T47D (cell line): ENCODE measurements at places on chromosomes 1 and 21.

DNA sequence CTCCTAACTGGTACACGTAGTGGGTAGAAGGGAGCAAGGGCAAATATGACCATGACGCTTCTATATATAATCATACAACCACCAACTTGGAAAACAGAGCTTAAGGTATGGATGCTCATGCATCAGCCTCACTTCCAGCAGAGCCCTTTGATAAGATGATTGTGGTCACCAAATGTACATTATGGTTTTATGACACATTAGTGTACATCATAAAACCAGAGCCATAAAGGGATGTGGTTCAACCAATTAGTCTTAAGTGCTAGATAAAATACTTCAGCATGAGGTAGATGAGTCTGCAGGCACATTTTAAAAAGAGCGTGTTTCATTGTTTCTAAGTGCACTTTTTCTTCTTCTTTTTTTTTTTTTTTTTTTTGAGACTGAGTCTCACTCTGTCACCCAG, 43.7 kb downstream of the NIBAN1 start:
- peak; percentile 36 for DNase-seq

- DNase-seq, result no peak
Measured at GRCh38 chr1:79353224-79353623, 346.7 kb upstream of the ADGRL4 start.

DNA sequence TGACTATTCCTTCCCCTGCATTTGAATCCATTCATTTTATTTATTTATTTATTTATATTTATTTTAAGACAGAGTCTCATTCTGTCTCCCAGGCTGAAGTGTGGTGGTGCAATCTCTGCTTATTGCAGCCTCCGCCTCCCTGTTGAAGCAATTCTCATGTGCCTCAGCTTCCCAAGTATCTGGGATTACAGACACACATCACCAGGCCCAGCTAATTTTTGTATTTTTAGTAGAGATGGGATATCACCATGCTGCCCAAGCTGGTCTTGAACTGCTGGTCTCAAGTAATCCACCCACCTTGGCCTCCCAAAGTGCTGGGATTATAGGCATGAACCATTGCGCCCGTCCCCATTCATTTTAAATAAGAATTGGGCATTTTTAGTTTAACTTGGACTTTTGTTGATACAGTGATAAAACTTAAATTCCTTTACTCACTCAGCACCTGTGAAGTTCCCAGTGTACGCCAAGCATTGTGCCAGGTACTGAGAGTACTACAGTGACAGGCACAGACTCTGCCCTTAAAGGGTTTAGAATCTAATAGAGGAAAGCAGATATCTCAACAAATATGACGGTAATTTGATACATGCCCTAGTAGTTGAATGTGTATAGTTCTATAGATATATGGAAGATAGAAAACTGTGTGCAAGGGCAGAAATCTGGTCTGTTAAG, 90.5 kb downstream of the PTPRC start:
- DNase-seq, result no peak

GRCh38 chr1:244054924-244055263, 3.8 kb downstream of the ZBTB18 start:
- DNase-seq, result no peak

GRCh38 chr1:233613252-233614172, at the start of gene KCNK1:
TSS of gene KCNK1 (plus strand) at chr1:233614106. CDS start at chr1:233614172, 66 bp downstream.
- no peak for DNase-seq

DNA sequence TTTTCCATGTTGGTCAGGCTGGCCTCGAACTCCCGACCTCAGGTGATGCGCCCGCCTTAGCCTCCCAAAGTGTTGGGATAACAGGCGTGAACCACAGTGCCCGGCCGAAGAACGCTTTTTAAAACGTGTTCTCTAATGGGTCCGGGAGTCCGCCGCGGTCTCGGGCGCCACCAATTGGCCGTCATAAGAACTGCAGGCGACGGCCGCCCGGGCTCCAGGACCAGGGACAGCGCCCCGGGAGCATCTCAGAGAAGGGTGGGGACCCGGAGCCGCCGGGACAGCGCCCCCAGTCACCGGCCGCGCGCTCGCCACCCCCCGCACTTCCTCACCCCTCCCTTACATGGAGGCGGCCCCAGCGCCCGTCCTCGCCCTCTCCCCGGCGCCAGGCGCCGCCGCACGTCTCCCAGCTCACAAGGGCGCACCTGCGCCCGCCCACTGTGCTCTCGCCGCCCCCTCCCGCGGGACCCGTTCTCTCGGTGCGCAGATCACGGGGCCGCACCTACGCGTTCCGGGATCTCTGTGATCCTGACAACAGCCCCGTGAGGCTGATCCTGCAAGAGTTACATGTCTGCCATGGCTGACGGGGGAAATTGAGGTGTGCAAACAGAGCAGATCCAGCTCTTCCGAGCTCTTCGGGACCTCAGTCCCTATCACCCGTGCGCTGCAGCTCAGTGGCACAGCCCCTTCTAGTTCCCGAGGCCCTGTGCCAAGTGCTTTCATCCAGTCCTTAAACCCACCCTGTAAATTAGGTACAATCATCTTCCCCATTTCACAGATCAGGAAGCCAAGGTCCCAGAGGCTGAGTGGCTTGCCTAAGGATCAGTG, 9.8 kb downstream of the RAP1GAP start:
- peak; percentile 76 for DNase-seq

DNA sequence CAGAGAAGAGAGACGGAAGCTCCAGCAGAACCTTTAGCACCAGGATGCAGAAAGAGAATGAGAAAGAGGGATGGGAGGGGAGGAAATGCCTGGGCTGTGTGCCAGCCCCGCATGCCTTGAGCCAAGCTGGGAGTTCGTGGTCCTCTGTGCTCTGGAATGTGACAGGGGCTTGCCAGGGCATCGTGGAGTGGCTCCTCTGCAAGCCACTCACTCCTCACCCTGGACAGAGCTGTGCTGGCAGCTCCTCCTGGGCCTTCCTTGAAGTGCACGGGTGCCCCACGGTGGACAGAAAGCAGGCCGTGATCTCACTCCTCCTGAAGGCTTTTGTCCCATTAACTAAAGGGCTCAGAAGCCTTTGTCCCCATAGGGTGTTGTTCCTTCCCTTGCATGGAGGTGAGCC, 34.8 kb upstream of the PRELP start:
- peak; percentile 87 for DNase-seq

- no peak for DNase-seq
Measured at GRCh38 chr1:177471244-177471643, 300.5 kb downstream of the BRINP2 start.

GRCh38 chr1:153262462-153263157, 3.1 kb downstream of the LORICRIN start:
- no peak for DNase-seq

DNA sequence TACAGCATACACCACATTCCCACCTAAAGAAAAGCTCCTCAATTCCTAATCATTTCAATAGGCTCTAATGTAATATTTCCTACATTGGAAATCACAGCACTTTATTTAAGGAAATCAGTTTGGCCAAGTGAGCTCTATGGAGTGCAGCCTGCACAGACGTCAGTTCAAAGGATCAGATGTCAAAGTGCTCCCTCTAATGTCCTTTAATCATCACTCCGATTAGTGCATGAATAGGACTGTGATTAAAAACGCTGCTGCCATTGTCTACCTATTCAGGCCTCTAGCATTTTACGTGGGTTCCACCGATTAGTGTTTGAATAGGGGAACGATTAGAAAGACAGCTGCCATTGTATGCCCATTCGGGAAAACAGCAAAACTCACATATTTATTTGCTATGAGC, 50.2 kb downstream of the DPYD start:
- DNase-seq, result no peak

GRCh38 chr1:247358920-247359319, 27.3 kb upstream of the ZNF496 start:
- no peak for DNase-seq

GRCh38 chr1:178344513-178345091, 152.2 kb downstream of the CLEC20A start:
- DNase-seq, result no peak

GRCh38 chr1:204319462-204319861, 40.3 kb downstream of the PLEKHA6 start:
- peak; percentile 69 for DNase-seq

DNA sequence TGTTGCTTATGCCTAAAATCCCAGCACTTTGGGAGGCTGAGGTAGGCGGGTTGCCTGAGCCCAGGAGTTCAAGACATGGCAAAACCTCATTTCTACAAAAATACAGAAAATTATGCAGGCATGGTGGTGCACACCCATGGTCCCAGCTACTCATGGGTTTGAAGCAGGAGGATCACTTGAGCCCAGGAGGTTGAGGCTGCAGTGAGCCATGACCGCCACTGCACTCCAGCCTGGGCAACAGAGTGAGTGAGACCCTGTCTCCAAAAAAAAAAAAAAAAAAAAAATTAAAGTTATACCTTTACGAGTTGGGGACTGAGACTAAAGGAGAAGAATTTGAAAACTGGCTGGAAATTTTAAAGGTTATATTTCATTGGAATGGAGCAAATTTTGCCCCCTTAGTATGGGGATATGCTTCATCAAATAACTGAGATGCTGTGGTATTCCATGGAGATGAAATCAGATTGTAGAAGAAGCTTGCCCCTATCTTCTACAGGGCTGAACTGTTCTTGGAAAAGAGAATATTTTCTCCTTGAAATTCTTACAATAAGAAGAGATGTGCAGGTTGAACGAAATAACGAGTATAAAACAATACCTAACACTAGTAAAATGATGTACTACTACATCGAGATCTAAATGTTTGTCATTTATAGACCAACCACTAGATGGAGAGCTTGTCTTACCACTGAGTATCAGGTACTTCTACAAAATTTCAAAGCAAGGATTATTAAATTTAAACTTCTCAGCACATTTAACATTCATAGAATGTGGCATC, 34.9 kb upstream of the SCYL3 start:
- peak; percentile 76 for DNase-seq

- no peak for DNase-seq
Measured at GRCh38 chr1:31423418-31423947, 10.5 kb downstream of the SERINC2 start.

- no peak for DNase-seq
Measured at GRCh38 chr1:174923820-174924219, 75.9 kb upstream of the CACYBP start.

- peak; percentile 91 for DNase-seq
Measured at GRCh38 chr1:923131-923990, at the start of gene SAMD11. TSS of gene SAMD11 (plus strand) at chr1:923923. CDS start at chr1:924432, 509 bp downstream.

- peak; percentile 88 for DNase-seq
Measured at GRCh38 chr1:212606395-212607205, 2.0 kb upstream of the ATF3 start.

- no peak for DNase-seq
Measured at GRCh38 chr1:7404046-7404742, 366.9 kb upstream of the VAMP3 start.

- DNase-seq, result peak; percentile 88
Measured at GRCh38 chr1:208243967-208244916, at the start of gene PLXNA2. TSS of gene PLXNA2 (minus strand) at chr1:208244384. CDS start at chr1:208217922, 26,462 bp downstream.

- DNase-seq, result no peak
Measured at GRCh38 chr1:87044424-87044823, 130.0 kb downstream of the HS2ST1 start.

DNA sequence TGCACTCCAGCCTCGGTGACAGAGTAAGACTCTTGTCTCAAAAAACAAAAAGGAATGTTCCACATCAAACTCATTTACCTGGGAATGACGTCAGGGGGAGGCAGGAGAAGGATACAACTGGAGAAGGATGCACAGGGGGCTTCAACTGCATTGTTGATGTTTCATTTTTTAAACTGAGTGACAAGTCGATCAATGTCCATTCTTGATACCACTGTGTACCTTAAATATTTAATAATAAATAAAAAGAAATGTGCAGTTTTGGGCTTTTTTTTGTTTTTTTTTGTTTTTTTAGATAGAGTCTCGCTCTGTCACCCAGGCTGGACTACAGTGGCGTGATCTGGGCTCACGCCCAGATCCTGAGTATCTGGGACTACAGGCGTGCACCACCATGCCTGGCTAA, 35.8 kb downstream of the PLEKHO1 start:
- no peak for DNase-seq

- no peak for DNase-seq
Measured at GRCh38 chr21:39016740-39017315, 166.4 kb downstream of the PSMG1 start.

- DNase-seq, result no peak
Measured at GRCh38 chr1:8816264-8816663, 1.2 kb downstream of the RERE start.

GRCh38 chr1:2952992-2953391, 68.3 kb upstream of the ACTRT2 start:
- no peak for DNase-seq

GRCh38 chr1:37515185-37516034, 844 bp upstream of the MEAF6 start:
- no peak for DNase-seq

GRCh38 chr1:88984569-88984968, 7.9 kb downstream of the KYAT3 start:
- no peak for DNase-seq

GRCh38 chr1:226691247-226691646, 47.8 kb downstream of the ITPKB start:
- DNase-seq, result no peak

DNA sequence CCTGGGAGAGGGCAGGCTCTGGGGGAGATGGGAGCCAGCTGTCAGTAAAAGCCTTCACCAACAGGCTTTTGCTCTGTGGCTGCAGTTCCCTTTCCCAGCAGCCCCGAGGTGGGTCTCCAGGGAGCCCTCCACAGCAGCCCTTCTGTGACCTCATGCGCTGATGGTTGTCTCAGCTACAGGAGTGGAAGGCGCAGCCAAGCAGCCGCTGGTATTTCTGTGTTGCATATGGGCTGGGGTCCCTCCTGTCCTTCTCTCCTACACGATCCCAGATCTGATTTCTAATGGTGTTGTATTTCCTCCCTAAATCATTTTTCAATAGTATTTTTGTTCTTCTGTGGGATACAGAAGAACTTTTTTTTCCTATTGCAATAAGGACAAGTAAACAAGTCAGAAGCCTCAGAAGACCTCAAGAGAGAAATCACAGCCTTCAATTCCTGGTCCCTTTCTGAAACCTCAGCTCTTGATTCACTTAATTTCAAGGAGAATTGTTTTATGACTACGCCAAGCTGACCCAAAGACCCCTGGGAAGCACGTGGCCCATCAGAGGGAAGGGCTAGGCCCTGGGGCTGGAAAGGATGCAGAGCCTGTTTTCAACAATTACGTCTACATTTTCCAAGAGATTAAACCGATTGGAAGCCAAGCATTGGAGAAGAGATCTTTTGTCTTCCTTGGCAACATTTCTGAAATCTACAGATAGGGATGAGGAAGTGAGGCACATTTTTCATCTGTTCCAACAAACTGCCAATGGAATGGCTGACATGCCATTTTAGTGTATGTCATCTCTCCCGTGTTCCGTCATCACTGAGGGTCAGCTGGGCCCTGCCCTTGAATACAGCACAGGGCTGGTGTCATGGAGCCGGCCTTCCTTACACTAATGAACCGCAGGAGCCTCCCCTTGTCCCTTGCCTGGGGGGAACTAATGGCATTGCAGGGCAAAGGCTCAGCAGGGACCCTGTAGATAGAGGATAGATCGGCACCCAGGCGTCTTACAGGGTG, 42.0 kb upstream of the SCCPDH start:
- no peak for DNase-seq
